ENCODE measurements at places on chromosomes 3 and 15. TPM values are rescaled to one million over a fixed set of nuclear protein-coding genes. Genes with fewer than 3 reads are reported as not detected.
A peak's percentile ranks its signal among the peaks of the same experiment; 100 is the strongest.

DNA sequence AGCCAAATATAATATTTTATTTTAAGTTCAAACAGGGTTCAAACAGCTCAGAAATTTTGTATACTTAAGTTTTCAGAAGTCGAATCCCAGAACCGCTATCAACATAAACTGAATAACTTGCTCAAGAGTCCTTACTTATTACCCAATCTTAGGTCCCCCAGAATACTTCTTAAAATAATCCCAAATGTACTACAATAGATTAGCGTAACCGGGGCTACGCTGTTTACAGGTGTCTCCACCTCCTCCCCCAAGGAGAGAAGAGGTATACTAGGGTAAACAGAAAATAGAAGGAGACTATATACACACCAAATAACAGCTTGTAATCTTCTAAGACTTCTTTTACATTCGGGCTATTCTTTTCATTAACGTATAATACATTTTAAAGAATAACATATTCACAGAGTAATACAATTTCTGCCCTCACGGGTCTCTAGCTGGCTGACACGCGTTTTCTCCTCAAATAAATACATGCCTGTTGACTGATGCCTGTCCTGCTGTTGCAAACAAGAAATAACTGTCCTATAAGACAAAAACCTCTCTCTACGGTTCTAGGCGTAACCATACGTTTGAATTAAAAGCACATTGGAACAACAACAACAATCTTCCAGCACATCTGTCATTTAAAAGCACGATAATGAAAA lies 1.3 kb downstream of the DENND4A start:
- DNase-seq, result peak; percentile 47

- peak; percentile 11 for DNase-seq
Measured at GRCh38 chr3:77038930-77039605, 831 bp upstream of the ROBO2 start.

DNA sequence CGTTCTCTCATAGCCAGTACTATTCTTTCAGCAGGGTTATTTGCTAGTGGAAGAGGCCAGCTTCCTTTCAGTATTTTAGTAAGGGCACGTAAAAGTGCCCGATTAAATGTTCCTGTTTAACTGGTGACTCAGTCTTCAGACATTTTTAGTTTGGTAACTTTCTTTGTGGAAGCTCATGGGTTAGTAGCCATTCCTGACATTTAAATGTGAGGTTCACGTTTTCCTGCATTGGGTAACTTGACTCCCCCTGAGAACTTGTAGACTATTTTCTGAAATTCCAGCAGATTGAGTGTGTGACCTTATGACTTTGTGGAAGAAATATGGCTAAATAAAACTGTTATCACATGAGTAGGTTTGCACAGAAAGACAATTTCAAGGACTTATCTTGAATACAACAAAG lies 16.9 kb downstream of the ABHD2 start:
- peak; percentile 99 for DNase-seq

GRCh38 chr3:111666041-111666735 lies 71.0 kb upstream of the ZBED2 start:
- DNase-seq, result no peak

DNA sequence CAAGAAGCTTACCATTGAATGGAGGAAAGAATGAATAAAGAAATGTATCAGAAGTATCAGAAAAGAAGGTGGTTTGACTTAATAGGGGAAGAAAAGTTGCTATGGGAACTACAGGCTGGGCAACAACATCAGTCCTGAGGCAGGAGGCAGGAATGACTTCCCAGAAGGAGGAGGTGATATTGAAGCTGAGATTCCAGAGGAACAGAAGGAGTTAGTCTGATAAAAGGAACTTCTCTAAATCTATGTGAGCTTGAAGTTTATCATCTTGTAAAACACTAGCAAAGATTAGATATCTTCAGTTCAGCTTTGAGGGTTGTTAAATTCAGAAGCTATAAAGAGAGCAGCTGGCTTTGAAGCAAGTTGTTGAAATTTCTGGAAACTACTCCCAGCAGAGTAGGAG lies 213.3 kb upstream of the THRB start:
- no peak for DNase-seq

DNA sequence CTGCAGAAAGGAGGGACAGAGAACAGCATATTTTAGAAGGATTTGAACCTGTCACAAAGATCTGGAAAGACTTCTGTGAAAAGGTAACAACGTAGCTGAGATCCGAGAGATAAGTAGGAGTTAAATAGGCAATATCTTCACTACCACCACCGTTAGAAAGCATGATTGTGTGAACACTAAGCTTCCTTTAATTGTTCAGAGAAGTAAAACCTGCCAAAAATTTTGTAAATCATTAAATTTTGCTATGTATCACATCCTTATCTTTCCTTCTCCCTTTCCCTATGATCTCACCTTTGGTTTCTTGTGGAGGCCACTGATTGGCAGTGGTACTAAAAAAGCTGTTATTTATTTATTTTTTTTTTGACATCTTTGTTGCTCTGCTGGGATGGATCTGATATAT lies 346.9 kb downstream of the NLGN1 start:
- DNase-seq, result no peak

GRCh38 chr15:45141386-45141785 lies 11.6 kb downstream of the DUOX1 start:
- DNase-seq, result no peak

- no peak for DNase-seq
Measured at GRCh38 chr15:83207009-83207659, 489 bp downstream of the HDGFL3 start.

DNA sequence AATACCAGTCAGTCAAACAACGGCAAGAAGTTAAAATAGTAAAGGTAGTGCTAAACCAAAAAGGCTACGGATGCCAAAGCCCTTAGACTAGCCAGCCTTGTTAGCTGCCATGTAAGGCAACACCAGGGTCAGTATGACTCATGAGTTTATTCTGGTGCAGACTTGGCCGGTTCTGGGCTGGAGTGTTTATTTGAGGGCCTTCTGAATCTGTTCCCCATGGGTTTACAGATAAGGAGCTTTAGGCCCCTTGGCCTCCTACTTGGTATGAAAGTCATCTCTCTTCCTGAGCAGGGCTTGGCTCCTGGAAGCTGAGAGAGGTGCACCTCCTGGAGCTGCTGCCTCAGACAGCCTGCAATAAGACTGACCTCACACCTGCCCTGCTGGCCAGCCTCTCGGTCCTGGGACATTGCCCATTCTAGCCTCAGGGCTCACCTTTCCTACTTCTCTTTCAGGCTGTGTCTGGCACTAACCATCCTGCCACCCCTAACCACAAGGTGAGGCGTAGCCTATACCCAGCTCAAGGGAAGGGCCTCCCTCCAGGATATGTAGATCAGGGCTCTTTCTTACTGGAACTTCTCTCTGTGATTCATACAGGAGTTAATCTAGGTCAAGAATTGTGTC lies 10.4 kb upstream of the RTP1 start:
- peak; percentile 94 for DNase-seq

GRCh38 chr3:86563400-86563970 lies 427.5 kb downstream of the VGLL3 start:
- peak; percentile 47 for DNase-seq

- no peak for DNase-seq
Measured at GRCh38 chr3:41167722-41168497, 31.4 kb upstream of the CTNNB1 start.

DNA sequence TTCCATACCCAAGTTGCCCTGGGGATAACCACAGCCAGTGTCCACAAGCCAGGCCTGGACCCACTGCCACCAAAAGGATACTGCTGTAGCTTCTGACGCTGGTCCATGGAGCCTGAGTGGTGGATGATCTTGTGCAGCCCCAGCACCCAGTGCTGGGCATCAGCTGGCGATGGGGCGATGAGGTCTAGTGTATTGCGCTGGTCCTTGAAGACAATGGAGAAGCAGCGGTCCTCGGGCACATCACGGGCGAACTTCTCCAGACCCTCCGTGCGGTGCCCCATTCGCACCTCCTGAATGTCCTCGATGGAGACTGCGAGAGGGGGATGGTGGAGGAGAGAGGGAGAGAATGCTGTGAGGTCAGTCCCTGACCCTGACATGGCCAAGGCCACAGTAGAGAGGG lies 13.0 kb downstream of the PLCD1 start:
- no peak for DNase-seq

Gene ACKR4
- 0.18 TPM for total RNA-seq

Gene AMT
- total RNA-seq, result 0.36 TPM

Gene RLBP1
- total RNA-seq, result not detected

Gene TGM4
- under 0.01 TPM for total RNA-seq

Gene ALDH1L1
- total RNA-seq, result not detected
